CD4-positive, alpha-beta T cell (primary cell): ENCODE measurements at places on chromosomes 6 and 20.
A peak's percentile ranks its signal among the peaks of the same experiment; 100 is the strongest.

GRCh38 chr6:13795041-13795750 is 19.2 kb downstream of the MCUR1 start:
- DNase-seq, result peak; percentile 79

- DNase-seq, result no peak
Observed at GRCh38 chr20:14726591-14726990, 389.2 kb upstream of the FLRT3 start.

DNA sequence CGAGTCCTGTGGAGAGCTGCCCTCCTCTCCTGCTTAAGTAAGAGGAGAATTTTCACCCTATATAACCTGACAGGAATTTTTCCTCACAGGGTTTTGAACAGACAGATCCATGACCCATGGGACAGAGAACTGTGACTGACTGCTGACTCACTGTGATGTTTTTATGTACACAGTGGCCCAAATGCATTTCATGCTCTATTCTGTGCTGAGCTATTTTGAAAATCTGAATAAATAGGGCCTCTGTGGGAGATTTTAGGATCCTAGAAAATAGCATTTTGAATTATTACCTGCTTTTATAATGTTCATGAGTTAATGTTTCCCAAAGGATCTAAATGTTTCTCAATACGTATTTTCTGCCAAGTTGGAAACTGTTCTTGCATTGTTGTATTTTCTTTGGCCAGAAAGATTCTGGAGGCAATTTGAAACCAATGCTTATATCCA is 577.4 kb downstream of the HTR1B start:
- no peak for DNase-seq

- DNase-seq, result no peak
Observed at GRCh38 chr20:34415079-34415478, 52.0 kb downstream of the ITCH start.

- DNase-seq, result no peak
Observed at GRCh38 chr20:64065062-64065973, 2.3 kb downstream of the TCEA2 start.

DNA sequence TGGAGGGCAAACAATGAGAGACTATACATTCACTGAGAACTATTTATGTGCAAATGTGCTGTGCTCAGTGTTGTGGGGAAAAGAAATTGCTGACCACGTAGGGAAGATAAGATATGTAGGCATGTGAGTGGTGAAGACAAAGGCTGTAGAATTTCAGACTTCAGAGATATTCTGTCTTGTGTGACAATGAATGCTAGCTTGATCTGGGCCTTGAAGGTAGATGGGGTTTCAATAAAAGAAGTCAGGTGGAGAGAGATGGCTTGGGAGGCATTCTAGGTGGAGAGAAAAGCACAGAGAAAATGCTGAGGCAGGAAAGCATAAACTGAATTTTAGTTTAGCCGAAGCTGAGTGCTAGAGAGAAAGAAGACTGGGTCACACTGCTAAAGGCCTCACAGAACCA is 56.8 kb upstream of the EEF1A1 start:
- DNase-seq, result no peak

- no peak for DNase-seq
Observed at GRCh38 chr6:139240161-139241010, 51.4 kb downstream of the TXLNB start.

- DNase-seq, result peak; percentile 61
Observed at GRCh38 chr20:58179432-58180099, 48.9 kb downstream of the ANKRD60 start.

- DNase-seq, result no peak
Observed at GRCh38 chr6:43444036-43444435, 11.3 kb downstream of the DLK2 start.

DNA sequence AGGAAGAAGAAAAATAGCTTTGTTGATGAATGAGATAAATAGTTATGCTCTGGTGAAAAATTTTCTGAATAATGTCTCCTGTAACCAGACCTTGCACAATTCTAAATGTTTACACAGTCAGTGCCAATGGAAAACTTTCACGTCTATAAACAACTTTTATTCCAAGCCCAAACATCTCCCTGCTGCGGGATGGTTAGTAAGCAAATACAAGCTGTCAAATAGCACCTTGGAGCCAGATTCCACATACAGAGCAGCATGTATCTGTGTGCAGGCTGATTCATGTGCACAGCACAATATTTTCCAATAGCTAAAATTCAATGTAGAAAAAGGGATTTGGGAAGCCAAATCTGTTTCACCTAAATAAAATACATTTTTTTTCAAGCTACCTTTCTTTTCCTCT is 813.3 kb downstream of the HACE1 start:
- DNase-seq, result no peak

DNA sequence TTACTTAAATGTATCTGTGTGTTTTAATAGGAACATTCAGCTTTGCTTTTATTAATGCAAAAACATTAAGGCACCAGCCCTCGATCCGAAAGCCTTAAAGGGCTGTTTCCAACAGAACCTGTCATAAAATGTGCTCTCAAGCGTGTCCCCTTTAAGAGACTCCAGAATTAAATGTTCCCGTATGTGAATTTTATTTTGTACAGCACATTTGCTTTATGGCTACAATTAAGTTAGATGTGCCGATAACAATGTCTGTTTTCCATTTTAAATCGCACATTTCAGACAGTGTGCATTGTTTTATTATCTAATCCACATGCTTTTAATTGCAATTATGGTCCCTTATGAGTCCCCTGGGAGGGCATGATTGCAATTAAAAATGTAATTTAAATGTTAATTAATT is 198.9 kb downstream of the TSHZ2 start:
- DNase-seq, result no peak

- DNase-seq, result no peak
Observed at GRCh38 chr6:54244430-54244829, 63.8 kb upstream of the TINAG start.

GRCh38 chr6:69064226-69064625 is 429.1 kb downstream of the ADGRB3 start:
- no peak for DNase-seq
